ENCODE measurements at places on chromosomes 12 and 14. TPM values are rescaled to one million over a fixed set of nuclear protein-coding genes. Genes with fewer than 3 reads are reported as not detected.

- no peak for DNase-seq
These were observed 55.2 kb downstream of the GALNT4 start for GRCh38 chr12:89469361-89469760.

DNA sequence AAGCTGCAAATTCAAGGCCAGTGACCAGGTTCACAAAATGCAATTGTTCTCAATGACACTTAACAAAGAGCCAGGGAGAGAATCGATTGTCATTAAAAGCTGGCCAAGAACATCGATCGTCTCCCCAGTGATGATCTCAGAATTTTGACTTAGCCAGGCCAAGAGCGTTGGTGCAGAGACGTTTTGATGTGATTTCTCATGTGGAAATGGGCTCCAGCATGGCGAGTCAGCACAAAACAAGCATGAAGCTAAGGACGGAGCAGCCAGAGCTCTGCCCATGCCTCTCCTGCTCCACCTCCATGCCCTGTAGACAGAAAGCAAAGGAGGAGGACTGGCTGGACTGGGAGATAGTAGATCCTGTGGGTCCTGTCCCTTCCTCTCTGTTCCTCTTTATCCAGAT is 270.8 kb downstream of the FOXN3 start:
- no peak for DNase-seq

The CCDC184 gene
- total RNA-seq = 0.35 TPM

GRCh38 chr14:24310265-24310645 is 315 bp downstream of the LTB4R2 start:
- DNase-seq = no peak

The NTS gene
- total RNA-seq = not detected

GRCh38 chr14:38931969-38932652 is 170.9 kb downstream of the SEC23A start:
- DNase-seq = no peak

DNA sequence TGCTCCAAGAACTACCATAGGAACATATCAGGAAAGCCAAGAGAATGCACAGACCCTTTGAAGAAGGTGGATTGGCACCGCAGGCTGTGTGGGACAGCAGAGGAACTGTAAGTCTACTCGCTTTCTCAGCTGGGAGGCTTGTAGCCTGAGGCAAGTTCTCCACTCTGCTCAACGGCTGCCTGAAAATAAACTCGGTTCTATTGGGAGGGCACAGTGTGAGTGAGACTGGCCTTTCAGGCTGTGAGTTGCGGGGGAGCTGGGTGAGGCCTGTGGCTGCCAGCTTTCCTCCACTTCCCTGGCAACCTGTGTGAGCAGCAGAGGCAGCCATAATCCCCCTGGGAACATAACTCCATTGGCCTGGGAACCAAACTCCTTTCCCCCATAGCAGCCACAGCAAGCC is 132.1 kb downstream of the ANKS1B start:
- no peak for DNase-seq

GRCh38 chr12:240566-240965 is 22.1 kb downstream of the SLC6A13 start:
- DNase-seq = no peak

- no peak for DNase-seq
These were observed 159.0 kb downstream of the HELB start for GRCh38 chr12:66461331-66461730.

- DNase-seq = no peak
These were observed 27.2 kb upstream of the RGS6 start for GRCh38 chr14:71905031-71905430.

DNA sequence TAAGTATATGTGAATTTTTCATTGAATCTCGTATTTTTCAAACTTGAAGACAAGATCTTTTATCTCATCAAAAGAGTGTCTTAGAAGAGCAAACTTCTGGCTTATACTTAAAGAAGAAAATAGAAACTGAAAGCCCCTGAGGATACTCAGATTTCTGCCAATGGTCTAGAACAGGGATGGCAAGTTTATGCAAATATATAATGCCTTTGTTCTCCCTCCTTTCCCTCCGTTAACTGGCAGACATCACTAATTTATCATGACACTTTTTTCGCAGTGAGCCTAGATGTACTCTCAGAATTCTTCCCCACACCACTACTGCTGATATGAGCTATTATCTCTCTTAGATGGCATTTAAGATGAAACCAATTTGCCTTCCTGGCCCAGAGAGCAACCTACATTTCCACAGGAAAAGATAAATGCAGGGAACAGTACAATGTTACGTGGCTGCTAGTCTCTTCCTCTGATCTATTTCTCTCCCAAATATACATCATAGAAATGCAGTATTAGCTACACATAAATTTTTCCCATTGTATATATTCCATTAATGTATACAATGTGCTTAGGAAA is 40.0 kb upstream of the DAAM1 start:
- DNase-seq = no peak

DNA sequence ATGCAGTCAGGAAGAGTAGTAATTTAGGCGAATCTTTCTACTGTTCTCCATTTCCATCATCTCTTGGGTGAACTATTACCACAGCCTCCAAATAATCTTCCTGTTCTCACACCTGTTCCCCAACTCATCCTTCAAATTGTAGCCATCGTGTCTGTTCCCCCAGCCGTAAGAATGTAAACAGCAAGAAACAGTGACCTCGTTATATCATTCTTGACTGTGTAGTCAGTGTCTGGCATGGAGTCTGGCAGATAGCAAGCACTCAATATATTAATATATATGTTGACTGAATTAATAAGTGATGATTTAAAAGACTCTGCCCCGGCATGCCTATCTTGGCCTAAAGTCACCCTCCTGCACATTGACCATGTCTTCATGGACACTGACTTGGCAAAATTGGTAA is 20.3 kb downstream of the PDE6H start:
- DNase-seq = no peak

- DNase-seq = no peak
These were observed 864.2 kb downstream of the TRHDE start for GRCh38 chr12:73136386-73136785.

- DNase-seq = no peak
These were observed 39.0 kb downstream of the LRRK2 start for GRCh38 chr12:40263616-40264409.

- no peak for DNase-seq
These were observed 17.0 kb downstream of the ACSS3 start for GRCh38 chr12:81094718-81095360.

- DNase-seq = no peak
These were observed 10.2 kb downstream of the TRMT61A start for GRCh38 chr14:103539056-103539825.

The ACSS3 gene
- total RNA-seq = 36.2 TPM

The NXPH4 gene
- total RNA-seq = 1.4 TPM

DNA sequence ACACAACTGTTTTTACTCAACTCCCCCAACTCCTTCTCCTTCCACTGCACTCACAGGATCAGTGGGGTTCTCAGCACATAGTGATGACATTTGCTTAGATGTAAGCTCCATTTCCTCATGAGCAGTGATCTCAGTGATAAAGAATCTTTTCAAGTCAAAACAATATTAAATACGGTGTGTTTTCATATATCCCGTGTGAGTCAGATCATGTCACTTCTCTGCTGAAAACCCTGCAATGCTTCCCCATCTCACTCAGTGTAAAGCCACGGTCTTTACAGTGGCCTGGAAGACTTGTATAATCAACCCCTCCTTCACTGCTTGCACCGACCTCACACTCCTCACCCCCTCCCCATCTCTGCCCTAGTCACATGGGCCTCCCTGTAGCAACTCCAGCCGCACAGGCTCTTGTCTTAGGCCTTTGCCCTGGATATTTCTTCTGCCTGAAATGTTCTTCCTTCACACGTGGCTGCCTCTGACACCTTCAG is 149.7 kb upstream of the ARHGAP5 start:
- no peak for DNase-seq

- no peak for DNase-seq
These were observed 77.6 kb downstream of the GAS2L3 start for GRCh38 chr12:100651108-100651507.

The TRIM9 gene
- 1.3 TPM for total RNA-seq

DNA sequence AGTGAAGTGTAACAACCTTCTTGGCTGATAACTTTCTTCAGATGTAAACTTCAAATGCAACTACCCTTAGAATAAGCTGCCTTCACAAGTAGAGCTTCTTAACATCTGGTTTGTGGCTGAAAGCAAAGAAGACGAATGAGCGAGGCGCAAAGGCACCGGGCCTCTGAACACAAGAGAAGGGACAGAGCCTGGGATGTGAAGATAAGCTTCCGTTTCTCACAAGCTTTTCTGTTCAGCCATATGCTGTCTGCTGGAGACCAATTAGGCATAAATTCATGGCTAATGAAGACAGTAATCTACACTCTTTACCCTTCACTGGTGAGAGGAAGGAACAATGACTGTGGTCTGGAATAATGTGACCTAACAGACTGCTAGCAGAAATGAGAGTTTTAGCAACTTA is 195.2 kb downstream of the ATXN7L3B start:
- DNase-seq = no peak

DNA sequence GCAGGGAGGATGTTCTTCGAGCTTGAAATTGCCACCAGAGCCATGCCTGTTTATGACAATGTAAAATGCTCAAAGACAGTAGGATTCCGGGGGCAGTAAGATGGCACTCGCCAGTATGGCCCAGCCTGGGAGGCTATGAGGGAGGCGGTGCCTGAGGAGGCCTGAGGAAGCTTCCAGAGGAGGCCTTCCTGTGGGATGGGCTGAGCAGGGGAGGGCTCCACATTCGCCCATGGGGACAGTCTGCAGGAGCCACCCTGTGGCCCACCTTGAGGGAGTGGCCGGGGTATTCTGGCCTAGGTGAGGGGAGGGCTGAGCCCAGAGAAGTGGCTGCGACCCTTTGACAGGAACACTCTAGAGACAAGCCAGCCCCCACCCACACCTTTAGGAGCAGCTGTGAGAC is 50.7 kb downstream of the IQSEC3 start:
- DNase-seq = no peak

The OVCH1 gene
- total RNA-seq = 0.90 TPM

DNA sequence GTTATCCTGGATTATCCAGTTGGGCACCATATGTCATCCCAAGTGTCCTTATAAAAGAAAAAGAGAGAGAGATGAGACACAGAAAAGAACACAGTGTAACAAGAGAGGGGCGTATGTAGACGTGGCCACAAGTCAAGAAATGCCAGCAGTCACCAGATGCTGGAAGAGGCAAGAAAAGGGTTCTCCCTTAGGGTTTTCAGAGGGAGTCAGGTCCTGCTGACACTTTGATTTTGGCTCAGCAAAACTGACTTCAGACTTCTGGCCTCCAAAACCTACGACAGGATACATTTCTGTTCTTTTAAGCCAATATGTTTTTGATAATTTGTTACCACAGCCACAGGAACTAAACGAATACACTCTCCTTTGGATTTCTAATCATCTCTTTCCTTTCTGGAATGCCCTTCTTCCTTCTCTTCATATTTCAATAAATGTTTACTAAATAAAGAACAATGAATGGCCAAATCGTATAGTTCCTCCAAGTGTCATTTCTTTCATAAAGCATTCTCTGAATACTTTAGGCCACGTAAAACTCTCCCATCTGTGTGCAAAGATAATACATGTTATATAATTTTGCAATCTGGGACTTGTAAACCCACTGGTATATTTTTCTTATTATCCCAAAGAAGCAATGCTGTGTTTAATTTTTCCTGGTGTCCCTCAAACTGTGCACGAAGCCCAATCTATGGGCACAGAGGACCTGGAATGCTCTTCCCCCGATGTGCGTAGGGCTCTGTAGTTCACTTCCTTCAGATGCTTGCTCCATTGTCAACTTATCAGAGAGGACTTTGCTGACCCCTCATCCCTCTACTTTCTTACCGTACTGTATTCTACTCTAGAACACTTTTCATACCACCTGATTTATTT is 303.6 kb downstream of the CEP128 start:
- DNase-seq = no peak

The RNF212B gene
- total RNA-seq = not detected

GRCh38 chr14:58669556-58670200 is 31.9 kb downstream of the DACT1 start:
- no peak for DNase-seq

GRCh38 chr12:90023207-90023900 is 314.7 kb upstream of the ATP2B1 start:
- no peak for DNase-seq

The ANKS1B gene
- 5.3 TPM for total RNA-seq

The DEGS2 gene
- total RNA-seq = 0.45 TPM

DNA sequence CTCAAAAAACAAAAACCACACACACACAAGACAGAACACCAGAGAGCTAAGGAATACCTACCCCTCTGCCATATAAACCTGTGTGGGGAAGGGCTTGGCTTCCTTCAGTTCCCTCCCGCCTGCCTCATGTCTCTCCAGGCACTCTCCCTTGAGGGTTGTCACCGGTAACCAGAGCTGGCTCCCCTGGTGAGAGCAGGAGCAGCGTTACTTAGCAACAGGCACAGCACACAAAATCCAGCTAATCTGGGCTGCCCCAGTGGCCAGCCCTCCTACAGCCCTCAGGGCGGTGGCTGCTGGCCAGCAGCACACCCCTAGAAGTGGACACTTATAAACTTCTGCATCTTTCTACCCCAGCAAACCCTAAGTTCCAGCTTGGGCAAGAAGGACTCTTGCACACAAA is 21.6 kb upstream of the NR4A1 start:
- no peak for DNase-seq

- no peak for DNase-seq
These were observed 27.9 kb downstream of the KCNMB4 start for GRCh38 chr12:70393787-70394499.
